ENCODE measurements at places on chromosomes 3 and 15.

DNA sequence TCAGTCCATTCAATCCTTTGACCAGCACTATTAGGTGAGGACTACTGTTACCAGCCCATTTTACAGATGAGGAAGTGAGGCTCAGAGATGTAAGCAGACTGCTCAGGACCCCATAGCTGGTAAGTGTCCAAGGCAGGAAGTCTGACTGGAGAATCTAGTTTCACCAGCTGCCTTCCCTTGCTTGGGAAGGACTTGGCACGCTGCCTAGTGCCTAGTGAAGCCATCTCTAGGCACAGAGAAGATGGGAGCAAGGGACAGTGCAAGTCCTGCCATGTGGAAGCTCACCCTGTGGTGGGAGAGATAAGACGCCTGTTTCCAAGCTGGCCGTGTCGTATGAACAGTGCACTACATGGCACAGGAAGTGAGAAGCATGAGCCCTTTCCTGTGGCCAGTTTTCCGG is 111.8 kb upstream of the TMC3 start:
- no peak for DNase-seq

- DNase-seq: no peak
These were observed 7.7 kb upstream of the HDGFL3 start for GRCh38 chr15:83215306-83215705.

DNA sequence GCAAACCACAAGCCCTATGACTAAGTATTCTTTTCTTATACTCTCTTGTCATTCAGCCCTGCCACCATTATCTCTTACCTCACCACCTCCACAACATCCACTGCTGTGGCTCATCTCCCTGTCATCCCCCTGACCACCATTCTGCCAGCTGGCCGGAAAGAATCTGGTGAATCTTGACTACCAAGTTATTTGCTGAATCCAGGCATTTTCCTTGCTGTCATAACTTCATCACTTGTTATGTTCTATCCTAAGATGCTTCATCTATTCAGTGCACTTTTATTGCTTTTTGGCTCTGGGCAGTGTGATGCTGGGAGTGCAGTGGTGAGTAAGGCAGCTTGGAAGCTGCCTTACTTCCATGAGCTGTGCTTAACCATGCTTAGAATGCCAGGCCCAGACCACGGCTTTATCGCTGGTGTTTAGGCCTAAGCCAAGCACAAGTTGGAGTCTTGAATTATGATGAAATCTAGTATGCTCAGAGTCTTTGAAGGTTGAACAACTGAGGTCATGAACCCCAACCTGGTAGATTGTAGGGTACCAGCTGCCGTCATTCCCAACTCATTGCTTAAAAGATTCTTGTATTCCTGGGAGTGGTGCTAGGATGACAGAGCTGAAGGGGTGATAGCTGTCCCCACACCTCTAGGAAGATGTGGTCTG is 27.0 kb upstream of the APH1B start:
- no peak for DNase-seq

DNA sequence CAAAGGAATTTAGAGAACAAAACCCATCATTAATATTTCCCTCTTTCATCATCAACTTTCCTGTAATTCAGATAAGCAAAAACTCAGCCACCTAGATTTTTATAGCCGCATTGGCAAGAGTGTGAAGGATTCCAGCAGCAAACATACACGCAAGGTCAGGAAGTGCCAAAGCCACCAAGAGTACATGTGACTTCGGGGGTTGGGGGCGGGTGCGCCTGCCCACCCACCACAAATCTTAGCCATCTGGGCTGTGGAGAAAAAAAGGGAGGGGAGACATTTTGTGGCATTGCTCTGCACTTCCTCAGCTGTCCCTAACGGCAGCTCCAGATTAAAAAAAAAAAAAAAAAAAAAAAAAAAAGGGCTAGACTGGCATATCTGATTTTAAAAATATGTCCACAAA is 148.4 kb downstream of the TNIK start:
- no peak for DNase-seq

GRCh38 chr15:66894363-66894762 is 171.0 kb upstream of the SMAD3 start:
- DNase-seq: no peak

- no peak for DNase-seq
These were observed 232.8 kb downstream of the AGBL1 start for GRCh38 chr15:86312486-86312885.

DNA sequence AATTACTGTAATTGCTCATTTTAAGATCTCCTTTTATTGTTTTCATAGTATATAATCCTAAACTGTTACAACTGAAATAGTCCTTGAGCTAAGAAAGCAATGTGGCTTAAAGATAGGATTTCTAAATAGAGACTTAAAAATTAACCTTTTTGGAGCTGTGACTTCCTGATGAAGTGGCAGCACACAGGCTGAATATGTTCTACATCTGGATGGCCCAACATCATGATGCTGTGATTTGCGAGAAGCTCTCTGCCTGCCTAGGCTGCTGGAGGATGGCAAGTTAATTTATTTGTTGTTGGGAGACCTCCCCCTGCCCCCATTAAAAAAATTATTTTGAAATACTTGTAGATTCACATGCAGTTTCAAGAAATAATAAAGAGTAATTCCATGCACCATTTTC is 134.5 kb downstream of the IGF1R start:
- DNase-seq: no peak

DNA sequence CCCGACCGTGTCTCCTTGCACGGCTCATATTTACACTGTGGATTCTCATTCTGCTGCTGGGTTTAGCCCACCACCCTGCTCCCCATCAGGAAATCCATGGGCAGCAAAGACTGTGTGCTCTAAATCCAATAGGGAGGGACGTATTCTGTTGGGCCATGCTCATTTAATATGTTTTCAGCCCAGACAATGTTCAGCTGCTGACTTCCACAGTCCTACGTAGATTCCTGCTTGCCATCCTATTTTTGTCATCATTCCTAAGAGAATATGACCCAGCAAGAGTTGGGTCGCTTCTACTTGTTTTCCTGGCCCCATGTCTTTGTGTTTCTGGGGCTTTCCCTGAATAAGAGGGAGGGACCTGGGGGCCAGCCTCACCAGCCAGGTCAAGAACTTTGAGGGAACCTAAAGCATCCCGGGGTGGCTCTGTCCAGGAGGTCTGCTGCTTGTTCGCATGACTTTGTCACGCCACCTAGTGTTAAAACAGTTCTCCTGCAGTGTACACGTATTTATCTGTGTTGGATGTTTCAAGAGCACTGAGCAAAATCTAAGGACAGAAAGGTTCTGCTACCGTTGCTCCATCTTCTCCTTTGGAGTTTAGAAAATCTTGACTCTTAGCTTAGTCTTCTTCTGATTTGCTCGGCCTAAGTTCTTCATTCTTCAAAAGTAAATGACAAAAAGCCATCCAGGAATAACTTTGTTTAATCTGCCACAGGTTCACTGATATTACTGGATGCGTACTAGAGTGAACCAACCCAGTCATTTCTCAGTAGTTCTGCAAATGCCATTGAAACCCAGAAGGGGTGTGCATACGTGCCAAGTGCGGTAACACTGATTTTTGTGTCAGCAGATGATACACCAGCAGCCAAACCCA is 79.8 kb upstream of the NR2E3 start:
- DNase-seq: no peak

- no peak for DNase-seq
These were observed 222.3 kb downstream of the ZMAT3 start for GRCh38 chr3:178849199-178849910.

DNA sequence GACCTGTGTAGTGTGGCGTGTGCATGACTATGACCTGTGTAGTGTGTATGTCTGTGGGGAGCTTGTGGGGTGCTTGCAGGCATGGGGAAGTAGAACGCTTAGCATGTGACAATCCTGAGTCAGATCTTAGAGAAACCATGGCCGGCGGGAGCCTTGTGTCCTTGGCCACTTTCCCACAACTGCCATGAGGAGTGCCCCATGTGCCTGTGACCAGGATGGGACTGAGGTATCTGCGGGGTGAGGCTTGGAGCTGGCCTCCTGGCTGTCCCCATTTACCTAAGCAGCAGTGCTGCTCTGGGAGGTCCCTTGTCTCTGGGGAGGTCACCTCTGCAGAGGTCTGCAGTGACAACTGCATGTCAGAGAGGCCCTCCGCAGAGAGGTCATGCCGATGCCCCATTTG is 23.6 kb downstream of the TRPM1 start:
- DNase-seq: no peak

DNA sequence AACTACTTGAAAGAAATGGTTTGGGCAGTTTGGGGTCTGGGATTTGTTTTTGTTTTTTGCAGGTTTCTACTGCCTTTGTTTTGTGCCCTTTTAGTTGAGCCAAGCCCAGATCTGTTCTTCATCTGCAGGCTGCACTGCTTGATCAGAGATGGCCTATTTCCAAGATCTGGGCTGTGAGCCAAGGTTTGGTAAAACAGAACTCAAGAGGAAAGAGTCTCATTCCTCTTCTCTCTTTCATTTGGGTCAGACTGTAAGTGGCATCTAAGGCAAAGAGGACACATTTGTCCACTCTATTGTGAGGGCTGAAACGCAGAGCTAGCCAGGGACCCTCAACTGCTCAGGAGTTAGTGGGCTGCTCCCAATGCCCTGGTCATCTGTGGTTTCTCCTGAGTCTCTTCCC is 104.4 kb upstream of the UBE3A start:
- DNase-seq: peak; percentile 12

DNA sequence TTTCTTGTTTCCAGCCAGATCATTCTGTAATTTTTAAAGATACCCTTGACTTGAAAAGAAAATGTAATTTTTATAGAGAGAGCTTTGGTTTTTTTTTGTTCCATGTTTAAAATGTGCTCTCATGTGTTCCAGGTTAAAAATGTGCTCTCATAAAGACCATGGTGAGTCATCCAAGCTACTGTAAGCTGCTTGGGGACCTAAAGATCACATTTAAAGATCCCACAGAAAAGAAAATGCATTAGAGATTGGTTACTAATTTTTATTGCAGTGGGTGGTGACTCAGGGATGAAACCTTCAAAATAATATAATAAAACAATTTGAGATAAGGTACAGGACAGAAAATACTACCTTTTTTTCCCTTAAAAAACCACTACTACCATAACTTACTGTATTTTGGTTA is 11.0 kb downstream of the TCF12 start:
- no peak for DNase-seq

- DNase-seq: no peak
These were observed 623.0 kb downstream of the NTRK3 start for GRCh38 chr15:87633525-87633924.

DNA sequence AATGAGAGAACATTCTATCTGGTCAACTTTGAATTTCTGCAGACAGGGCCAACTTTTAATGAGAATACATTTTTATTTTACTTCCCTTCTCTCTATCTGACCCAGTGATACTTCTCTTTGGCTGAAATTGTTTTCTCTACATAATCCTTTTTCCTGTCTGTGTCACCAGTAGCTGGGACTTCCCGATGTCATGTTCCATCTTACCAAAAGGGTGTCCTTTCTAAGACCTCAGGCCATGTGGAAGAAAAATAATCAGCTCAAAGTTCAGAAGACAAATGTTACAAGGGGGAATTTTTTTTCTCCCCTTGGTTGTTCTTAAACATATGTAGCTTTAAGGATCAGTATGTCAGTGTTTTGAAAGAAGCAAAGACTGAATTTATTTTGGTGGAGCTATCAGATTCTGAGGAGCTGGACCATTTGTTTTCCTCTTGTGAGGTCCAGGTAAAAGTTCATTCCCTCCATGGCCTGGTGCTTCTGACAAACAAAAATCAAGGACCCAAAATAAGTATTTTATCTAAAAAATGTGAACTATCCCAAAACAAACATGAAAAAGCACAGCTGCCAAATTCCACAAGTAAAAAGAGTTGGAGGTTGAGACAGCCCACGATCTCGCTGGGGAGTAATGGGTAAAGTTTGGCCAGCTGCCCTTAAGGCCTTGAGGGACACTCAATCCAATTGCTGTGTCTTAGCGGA is 859.4 kb upstream of the NR2F2 start:
- no peak for DNase-seq

DNA sequence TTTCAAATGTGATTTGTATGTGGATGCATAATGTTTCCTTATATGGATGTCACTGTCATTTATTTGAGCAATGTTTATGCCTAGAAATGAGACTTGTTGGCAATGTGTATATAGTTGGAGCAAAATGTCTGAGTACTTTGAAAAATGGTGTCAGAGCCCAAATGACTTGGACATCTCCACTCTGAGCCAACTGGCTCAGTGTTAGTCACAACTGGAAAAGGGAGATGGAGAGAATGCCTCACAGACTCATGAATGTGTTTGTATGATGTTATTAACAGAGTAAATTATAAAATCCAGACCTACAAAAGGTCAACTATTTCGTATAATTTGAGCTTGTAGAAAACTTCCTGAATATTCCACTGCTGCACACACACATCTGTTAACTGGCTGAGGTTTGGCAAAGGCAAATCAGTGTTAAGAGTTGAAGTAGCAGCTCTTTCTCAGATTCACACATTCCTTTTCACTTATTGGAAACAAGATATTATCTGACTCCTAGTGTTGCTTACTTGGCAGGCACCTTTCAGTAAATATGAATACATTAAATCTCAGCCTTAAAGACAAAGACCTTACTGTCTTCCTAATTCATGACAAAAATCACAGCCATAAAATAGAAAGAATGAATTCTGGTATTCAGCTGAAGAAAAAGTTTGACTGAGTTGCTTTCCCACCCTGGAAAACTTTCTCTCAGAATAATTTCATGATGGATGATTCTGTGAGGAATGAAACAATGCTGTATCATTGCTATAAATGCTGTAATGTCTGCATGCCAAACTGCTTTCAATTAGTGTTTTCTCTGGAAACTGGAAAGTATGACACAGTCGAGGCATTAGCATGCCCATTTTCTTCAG is 27.0 kb downstream of the ADIPOQ start:
- no peak for DNase-seq

DNA sequence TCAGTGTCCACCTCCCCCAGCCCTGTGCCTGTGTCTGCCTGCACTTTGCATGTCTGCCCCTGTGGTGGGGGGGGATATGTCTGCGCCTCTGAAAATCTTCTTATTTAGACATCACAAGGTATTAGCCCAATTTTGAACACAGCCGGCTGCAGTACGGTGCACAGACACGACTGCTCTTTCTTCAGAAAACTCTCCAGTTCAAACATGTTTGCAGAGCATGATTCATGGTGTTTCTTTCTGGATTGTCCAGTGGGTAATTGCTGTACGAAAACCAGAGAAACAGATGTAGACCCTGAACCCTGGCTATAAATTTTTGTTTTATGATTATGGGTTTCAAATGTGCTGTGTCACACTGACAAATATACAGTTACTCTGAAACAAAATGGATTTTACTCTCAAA is 3.4 kb upstream of the RARB start:
- DNase-seq: no peak

All from cerebellar nuclear complex (tissue), 1 donor.